Inflammatory macrophage treated with lipopolysaccharide for 4 hours (primary cell): ENCODE measurements at places on chromosomes 7 and 10.
A peak's percentile ranks its signal among the peaks of the same experiment; 100 is the strongest.

DNA sequence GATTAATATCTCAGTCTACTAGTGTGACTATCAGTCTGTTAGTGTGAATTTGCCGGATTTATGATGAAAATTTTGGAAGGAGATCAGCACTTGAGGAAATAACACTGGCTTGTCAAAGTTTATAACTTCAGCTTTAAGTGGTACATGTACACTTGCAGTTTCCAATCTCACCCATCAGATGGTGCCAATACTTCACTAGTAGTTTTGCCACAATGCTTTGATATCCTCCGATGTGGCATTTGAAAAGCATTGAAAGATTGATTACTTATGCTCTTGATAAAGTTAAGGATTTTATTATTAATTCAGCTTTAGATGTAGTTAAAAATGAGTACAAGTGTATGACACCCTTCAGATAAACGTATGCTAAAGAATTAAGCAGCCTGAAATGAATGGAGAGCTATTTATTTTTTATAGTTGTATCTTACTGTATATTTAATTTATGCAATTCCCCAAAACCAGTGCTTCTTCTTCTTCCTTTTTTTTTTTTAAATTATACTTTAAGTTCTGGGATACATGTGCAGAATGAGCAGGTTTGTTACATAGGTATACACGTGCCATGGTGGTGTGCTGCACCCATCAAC, 98.2 kb downstream of the ANLN start:
- DNase-seq, result peak; percentile 69

DNA sequence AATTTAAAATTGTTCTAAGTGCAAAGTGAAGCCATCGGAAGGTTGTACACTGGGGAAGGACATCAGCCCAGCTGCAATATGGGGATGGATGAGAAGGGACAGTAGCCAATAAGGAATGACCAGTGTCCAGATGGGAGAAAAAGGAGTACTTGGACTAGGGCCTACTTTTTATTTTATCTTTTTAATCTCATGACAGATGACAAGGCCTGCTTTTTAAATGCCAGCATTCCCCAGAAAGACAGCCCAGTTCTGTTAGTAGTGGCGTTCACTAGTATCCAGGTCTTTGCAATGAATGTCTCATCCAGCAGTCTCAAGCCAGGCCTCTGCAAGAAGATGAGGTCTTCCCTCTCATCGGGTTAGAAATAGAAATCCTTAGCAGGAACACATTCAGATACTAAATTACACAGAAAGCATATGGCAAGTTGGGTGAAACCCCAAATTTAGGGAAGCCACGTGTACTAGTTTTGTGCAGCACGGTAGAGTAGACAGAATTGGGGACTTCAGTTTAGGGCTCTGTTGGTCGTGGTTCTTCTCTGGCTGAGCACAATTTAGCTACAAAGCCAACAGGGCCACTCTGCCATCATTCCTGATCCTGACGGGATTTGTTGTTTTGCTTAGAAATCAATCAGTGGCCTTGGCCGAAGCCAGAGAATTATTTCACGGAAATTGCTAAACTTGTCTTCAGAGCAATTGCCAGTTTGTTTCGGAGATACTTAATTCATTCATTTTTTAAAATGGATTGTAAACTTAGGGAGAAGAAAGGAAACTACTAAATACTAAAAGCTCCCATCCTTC, 227.8 kb downstream of the ARHGAP21 start:
- no peak for DNase-seq

- DNase-seq, result no peak
These were observed 60.9 kb downstream of the CALML3 start for GRCh38 chr10:5585517-5586206.

DNA sequence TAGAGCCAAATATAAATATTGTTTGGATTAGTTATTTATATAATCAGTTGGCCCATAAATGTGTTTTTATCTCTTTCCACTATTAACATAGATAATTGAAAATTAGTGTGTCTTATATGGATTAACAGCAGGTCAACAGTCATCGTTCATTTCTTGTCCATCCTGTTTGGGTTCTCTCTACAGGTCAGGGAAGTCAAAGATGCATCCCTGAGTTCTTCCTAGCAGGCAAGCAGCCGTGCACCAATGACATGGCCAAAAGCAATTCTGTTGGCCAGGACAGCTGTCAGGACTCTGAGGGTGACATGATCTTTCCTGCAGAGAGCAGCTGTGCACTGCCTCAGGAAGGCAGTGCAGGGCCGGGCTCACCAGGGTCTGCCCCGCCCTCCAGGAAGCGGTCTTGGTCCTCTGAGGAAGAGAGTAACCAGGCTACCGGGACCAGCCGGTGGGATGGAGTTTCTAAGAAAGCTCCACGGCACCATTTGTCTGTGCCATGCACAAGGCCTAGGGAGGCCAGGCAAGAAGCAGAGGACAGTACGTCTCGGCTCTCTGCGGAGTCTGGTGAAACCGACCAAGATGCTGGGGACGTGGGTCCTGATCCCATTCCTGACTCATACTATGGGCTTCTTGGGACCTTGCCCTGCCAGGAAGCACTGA, 15.9 kb downstream of the FBH1 start:
- no peak for DNase-seq

DNA sequence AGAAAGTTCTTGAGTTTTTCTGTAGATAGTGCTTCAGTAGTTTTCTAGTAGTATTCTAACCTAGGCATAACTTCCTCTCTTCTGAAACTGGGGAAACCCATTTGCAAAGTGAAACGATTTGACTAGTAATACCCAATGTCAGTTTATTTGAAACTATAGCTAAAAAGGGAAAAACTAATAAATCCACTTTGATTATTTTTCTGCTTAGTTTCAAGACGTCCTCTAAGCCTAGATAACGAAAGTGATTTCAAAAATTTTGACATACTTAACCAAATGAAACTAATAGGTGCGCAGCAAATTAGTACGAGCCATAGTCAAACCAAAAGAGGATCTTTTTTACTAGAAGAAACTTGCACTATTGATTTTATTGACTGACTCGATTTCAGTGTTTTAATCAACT, 9.8 kb upstream of the SP8 start:
- DNase-seq, result peak; percentile 34

DNA sequence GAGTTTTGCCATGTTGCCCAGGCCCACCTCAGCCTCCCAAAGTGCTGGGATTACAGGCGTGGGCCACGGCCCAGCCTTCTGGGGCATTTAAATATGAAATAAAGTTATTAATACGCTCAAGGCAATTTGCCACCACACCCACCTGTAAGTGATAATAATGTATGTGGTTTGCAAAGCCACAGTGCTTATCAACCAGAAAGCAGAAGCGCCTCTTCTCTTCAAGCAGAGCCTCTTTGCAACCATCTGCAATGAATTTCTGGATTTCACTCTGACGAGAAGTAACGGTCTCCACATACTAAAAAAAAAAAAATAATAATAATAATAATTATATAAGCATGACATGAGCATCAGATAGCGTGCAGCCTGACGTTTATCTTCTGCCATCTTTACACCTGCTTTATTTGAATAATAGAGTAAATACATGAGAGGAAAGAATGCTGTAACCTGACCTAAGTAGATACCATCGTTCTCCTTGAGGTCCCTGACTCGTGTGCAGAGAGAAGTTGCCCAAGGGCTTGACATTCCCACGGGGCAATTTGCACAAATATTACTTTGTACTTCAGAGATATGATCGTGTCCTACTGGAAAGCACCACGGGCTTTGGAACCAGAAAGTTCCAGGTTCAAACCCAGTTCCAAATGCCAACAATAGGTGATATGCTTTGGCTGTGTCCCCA, 34.0 kb downstream of the BRI3 start:
- no peak for DNase-seq

- DNase-seq, result no peak
These were observed 50.8 kb downstream of the RBM20 start for GRCh38 chr10:110694820-110695538.

DNA sequence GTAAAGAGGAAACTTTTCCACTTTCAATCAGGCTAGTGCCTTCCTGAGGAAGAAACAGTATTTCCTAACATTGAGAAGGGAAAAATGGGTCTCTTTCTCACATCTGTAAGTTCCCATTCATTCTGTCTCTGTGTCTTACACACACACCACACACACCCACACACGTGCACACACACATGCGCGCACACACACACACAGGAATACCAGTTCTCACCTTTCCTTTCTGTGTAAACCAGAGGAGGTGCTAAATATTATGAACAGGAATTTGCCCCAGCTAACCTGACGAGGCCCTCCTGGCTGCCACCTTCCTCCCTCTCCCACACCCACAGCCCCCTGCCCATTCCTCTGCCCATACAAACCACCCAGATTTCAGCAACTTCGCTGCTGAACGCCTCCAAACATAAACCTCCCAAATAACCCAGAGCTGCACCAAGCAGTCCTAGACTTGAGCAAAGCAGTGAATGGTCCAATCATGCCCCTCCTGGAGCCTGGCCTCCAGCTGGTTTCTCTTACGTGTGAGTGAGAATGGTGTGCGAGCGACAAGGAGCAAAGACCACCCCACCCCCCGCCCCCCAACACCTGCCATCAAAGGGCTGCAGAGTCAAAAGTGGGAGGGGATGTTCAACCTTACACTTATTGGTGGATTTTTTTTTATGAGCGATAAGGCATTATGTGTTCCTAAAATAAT, 190.5 kb downstream of the HECW1 start:
- DNase-seq, result no peak

GRCh38 chr10:95287281-95287680, 3.5 kb downstream of the PDLIM1 start:
- DNase-seq, result no peak

GRCh38 chr7:23136216-23136615, 30.6 kb downstream of the KLHL7 start:
- DNase-seq, result no peak

DNA sequence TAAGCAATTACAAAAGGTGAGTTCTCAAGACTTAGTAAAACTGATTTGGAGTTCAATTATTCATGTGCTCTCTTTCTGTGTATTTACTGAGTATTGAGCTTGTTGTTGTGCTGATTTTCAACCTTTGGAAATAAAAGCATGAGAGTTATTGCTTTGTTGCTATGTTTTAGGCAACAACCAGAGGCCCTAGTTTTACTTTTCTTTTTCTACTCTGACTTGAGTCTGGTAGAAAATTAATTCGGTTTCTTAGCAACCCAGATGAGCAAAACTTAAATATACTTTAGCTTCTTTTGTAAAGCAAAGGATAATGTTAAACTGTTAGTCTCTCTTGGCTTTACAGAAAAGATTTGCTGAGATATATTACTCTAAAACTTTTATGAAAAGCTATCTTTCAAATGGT, 66.4 kb upstream of the SCIN start:
- DNase-seq, result no peak

DNA sequence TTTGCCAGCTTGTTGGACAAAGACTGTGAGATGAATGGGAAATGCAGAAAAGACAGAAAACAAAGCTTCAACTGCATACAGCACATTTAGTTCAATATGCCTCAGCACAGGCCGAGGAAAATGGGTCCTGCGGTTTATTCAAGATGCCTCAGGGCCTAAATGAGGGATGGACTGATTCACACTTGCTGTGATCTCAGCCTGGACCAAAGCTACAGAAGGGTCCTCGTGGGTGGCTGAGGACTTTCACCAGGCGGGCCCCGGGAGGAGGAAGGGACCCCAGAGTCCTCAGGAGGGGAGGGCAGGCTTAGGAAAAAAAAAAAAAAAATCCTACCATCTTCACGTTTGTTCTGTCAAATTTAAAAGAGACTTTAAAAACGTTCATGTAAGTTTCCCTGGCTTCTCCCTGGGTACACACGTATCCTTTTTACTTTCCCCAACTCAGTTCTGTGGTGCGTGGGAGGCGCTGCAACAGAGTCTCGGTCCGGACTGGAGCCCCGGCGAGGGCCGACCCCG, 624 bp upstream of the ZNF783 start:
- DNase-seq, result no peak

GRCh38 chr7:17526621-17527020, 228.2 kb downstream of the AHR start:
- DNase-seq, result no peak

DNA sequence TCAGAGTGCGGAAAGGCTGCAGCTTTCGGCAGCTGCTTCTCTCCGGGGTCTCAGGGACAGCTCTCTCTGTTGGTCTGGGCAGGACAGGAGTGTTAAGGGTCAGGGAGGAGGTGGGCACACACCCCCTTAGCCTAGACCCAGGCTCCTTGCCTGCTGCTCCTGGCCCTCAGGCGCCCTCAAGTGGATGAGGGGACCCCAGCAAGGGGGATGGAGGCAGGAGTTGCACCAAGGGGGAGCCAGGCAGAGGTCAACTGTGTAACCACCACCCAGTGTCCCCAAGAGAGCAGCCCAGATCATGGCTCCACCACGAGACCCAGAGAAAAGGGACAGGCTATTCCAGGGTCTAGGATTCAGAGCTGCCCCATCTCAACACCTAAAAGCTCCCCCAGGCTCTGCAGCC, 26.9 kb downstream of the SPOCK2 start:
- DNase-seq, result no peak

DNA sequence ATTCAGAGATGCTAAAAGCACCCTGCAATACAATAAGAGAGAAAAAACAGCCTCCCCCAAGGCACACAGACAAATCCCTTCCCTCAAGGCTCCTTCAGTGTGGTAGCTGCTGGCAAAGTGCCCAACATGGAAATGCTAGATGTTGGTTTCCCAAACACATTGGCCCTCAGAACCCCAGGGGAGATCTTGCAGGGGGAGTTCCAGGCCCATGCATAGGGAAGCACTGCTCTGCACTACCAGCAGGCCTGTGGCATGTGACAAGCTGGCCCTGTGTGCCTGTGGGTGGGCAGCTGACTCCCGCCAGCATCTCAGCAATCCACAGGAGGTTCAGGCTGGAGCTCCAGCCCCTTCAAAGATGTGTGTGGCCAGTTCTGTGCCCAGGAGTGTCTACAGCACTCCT, 16.8 kb upstream of the CSGALNACT2 start:
- peak; percentile 58 for DNase-seq

DNA sequence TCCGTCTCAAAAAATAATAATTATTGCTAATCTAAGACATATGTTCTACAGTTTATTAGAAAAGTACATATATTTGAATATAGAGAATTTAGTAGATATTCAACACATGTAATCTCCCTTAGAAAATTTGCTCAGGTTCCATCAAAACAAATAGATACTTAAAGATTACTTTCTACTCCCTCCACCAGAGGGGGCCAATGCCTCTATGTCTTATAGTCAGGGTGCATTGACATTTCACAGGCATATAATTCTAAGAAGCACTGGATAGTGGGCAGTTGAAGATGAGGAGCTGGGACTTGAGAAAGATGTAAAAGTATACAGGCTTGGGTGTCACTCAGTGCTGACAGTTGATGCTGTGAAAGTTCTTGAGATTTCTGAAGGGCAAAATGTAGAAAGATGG, 301.6 kb upstream of the HPS1 start:
- DNase-seq, result peak; percentile 29

GRCh38 chr10:51894771-51895578, 195.6 kb upstream of the CSTF2T start:
- DNase-seq, result no peak
